ENCODE measurements at places on chromosomes 4 and X.

DNA sequence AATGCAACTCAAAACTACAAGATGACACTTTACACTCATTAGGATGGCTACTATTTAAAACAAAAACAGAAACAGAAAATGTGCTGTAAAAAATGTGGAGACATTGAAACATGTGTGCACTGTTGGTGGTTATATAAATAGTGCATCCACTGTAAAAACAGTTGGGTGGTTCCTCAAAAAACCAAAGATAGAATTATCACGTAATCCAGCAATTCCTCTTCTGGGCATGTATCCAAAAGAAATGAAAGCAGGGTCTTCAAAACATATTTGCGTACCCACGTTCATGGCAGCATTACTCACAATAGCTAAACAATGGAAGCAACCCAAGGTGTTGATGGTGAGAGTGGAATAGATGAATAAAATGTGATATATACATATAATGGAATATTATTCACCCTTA is 967.2 kb downstream of the TRAM1L1 start:
- no peak for DNase-seq

GRCh38 chr4:10288830-10289537 is 168.2 kb downstream of the ZNF518B start:
- no peak for DNase-seq

- no peak for DNase-seq
Measured at GRCh38 chrX:50495616-50496015, 25.0 kb upstream of the DGKK start.

DNA sequence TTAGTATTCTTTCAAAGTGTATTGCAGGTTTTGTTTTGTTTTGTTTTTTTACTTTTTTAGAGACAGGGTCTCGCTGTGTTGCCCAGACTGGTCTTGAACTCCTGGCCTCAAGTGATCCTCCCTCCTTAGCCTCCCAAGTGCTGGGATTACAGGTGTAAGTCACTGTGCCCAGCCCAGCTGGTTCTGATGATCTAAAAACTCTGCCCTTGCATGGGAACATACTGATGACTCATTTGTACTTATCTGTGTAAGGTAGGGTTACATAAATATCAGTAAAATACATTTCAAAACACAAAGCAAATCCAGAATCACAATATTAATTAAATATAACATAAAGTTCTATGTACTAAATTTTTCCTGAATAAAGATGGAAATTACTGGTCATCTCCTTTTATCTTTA is 7.4 kb upstream of the SLC9B1 start:
- DNase-seq, result no peak

DNA sequence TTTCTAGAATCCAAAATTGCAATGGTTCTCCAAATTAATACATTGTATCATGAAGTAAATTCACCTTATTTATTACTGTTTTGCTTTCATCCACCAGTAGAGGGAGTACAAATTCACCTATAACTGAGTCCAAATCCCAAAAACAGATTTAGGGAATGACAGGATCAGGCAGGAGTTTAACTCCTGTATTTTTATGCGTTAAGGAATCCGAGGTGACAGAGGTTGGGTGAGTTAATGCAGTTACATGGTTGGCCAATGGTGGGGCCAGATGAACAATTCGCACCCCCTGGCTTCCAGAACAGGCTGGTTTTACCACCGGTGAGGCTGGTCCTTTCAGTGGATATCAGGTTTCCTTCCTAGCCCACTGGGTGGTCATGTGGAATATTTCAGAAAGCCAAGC is 82.4 kb downstream of the MTNR1A start:
- no peak for DNase-seq

DNA sequence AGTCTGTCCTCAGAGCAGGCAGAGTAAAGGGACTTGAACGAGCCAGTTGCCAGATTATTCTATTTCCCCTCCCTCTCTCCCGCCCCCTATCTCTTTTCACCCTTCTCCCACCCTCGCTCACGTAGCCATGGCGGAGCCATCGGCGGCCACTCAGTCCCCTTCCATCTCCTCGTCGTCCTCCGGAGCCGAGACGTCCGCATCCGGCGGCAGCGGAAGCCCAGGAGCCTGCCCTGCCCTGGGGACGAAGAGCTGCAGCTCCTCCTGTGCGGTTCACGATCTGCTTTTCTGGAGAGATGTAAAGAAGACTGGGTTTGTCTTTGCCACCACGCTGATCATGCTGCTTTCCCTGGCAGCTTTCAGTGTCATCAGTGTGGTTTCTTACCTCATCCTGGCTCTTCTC is 106.2 kb upstream of the SMAD1 start:
- no peak for DNase-seq

DNA sequence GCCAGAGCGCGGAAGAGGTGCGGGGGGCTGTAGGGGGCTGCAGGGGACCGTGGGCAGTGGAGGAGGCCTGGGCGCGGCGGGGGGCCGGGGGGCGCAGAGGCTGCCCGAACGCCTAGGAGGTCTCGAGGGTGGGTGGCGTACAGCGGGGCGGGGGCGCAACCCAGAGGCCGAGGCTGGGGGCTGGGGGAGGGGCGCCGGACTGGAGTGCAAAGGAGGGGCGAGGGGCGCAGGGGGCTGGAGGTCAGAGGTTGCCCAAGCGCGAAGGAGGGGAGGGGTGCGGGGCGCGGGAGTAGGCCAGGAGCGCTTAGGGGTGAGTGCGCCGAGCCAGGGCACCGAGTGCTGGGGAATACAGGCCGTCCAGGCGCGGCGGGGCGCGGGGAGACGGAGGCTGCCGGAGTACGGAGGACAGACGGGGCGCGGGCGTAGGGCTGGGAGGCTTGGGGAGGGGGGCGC is 255 bp downstream of the GYG2 start:
- DNase-seq, result no peak

DNA sequence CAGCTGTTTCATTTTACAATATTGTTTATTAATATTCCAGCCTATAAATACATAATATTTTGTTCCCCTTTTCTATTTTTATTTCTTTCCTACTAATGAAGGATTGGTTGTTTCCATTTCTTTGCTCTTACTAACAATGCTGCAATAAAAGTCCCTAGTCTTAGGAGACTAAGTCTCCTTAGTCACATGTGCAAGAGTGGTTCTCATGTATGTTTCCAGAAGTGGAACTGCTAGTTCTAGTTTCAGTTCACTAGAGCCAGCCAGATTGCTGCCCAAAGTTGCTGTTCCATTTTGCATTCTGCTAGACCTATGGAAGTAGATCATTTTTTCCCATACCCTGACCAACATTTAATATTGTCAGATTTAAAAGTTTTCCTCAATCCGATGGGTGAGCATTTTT is 44.3 kb downstream of the CNGA1 start:
- DNase-seq, result peak; percentile 42

GRCh38 chr4:71009890-71010588 is 16.6 kb downstream of the DCK start:
- peak; percentile 57 for DNase-seq

GRCh38 chrX:3699821-3700381 is 13.5 kb downstream of the PRKX start:
- DNase-seq, result no peak

DNA sequence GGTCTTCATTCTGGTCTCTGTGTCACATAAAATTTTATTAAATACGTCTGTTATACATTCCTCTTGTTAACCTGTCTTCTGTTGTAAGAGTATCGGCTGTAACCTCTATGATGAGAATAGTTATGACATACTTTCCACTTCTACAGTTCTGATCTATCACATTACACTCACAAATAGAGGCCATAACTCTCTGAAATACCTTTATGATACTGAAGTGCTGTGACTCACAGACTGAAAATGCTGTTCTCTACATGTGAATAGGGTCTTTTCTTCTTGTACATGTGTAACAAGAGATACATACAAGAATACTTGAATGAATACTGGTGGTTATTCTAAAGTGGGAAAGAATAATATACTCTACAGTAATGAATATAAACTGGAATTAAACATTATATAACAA is 1047.6 kb downstream of the TECRL start:
- DNase-seq, result no peak

- no peak for DNase-seq
Measured at GRCh38 chrX:57583477-57583876, 8.3 kb upstream of the ZXDB start.

DNA sequence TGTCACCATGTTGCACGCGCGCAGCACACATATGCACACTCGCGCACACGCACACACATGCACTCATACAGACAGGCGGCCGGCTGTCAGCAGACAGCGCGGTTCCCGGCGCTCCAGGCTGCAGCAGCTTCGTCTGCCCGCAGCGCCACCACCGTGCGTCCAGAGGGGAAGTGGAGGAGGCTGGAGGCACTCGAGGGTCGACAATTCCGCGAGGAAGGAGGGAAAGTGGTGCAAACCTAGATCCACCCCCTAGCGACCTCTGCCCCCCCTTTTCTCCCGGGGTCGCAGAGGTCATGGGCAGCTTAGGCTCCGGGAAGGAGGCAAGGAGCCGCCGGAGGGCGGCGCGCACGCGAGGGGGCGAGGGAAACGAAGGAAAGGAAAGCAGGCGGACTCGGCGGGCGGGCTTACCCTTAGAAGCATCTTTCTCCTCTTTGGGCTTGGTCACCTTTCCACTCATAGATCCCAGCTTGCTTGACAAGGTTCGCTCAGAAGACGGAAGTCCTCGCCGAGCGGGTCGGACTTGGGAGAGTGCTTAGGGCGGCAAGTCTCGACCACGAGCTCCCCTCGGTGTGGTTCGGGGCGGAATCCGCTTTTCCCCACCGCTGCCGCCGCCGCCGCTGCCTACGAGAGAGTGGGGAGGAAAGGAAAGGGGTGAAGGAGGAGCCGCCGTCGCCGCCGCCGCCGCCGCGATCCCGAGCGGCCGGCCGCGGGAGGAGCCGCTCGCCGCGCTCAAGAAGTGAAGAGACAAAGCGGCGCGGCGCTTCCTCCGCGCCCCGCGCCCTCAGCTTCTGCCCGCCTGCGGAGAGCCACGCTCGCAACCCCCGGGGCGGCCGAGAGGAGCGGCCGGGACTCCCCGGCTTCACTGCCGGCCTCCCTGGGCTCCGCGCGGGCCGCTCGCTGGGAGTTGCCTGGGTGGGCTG is 326.6 kb upstream of the F9 start:
- DNase-seq, result peak; percentile 28

DNA sequence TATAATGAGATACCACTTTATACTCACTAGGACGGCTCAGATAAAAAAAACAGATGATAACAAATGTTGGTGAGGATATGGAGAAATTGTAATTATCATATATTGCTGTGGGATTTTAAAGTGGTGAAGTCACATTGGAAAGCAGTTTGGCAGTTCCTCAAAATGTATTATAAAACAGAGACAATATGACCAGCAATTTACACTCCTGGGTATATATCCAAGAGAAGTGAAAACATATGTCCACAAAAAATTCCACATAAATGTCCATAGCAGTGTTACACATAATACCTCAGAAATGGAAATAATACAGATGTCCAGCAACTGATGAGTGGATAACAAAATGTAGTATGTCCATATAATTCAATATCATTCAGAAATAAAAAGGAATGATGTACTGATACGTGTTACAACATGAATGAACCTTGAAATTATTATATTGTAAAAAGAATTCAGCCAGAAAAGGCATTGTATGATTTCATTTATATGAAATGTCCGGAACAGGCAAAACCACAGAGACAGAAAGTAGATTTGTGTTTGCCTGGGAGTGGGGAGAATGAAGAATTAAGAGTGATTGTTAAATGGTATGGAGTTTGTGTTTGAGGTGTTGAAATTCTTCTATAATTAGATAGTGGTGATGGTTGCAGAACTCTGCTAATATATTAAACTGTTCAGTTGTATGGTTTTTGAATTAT is 220.9 kb downstream of the SLC7A11 start:
- DNase-seq, result no peak

DNA sequence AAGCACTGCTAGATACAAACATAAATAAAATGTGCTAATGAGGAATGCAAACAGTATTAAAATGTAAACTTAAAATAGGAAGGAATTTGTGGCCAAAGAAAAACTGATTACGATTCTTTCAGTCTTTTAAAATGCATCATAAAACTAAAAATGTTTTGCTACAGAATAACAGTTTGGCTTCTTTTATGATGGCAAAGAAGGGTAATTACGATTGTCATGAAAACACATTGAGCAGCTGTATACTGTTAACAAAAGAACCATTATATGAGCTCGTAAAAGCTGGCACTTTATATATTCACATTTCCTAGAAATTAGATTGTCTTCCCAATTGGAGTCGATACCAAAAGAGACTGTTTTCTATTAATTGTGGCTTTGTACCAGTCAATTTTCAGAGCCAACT is 290.4 kb downstream of the NR3C2 start:
- DNase-seq, result no peak

DNA sequence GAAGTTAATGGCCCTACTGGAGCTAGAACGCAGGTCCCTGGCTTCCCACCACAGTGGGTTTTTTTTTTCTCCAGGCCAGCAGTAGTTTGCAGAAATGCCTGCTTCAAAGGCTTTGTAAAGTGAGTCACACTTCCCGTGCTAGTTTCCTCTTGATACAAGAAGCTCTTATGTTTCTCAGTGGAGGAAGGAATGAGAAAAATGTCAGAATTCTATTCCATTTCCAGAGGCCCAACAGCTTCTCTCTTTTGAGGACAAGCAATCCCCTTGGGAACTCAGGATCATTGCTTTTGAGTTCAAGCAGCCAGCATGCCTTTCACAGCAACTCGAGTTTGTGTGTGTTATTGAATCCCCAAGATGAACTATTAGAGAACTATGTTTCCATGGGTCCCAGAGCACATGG is 134.3 kb downstream of the GUCY2F start:
- no peak for DNase-seq

GRCh38 chrX:47690175-47690574 is 31.2 kb upstream of the UXT start:
- no peak for DNase-seq

- DNase-seq, result no peak
Measured at GRCh38 chr4:56690393-56690792, 9.3 kb upstream of the HOPX start.
